ENCODE measurements at places on chromosomes 11 and 22.

DNA sequence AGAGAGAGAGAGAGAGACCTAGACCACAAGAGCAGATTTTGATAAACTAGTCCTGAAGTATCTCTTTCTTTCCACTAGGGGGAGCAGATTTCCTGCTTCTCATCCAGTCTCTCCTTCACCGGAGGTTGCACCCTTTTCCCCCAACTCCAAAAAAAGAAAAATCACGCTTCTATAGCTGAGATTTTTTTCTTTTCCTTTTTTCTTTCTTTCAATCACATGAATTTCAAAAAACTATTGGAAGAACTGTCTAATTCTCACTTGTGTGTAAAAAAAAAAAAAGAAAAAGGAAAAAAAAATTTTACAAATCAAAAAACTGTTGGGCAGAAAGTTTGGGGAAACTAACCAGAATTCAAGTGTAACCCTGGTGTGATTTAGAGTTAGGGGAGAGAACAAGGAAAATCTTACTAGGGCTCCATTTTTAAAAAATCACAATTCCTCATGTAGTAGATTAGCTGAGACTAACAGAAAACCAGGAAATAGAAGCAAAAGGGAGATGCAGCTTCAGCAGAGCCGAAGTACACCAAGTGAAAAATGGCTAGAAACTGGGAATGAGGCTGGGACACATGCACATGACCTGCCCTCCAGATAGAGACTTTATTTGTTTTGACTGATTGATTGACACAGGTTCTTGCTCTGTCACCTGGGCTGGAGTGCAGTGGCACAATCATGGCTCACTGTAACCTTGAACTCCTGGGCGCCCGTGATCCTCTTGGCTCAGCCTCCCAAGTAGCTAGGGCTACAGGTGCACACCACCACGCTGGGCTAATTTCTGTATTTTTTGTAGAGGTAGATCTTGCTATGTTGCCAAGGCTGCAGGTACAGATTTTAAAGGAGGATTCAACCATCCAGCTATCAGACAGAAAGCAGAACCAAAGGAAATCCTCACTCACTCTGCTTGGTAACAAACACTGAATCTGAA is 27.1 kb downstream of the SDHD start:
- peaks cover 5% of the 10 kb centered on the region for H3K36me3 ChIP-seq
- DNase-seq: no peak
- H3K27ac ChIP-seq: no peak overlapping the region
- no peaks in the 10 kb centered on the region for H3K27me3 ChIP-seq
- H3K4me3 ChIP-seq: no peak overlapping the region

DNA sequence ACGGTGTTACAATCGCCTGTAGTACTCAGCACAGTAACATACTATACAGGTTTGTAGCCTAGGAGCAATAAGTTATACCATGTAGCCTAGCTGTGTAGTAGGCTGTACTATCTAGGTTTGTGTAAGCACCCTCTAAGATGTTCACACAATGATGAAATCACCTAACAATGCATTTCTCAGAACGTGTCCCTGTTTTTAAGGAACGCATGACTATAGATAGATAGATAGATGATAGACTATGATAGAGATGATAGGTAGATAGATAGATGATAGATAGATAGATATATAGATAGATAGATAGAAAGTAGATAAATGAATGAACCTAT is 203.9 kb downstream of the FAM76B start:
- no peak overlapping the region for H3K27ac ChIP-seq
- H3K27me3 ChIP-seq: no peaks in the 10 kb centered on the region
- no peak for DNase-seq
- no peak overlapping the region for H3K4me3 ChIP-seq

GRCh38 chr11:128670631-128671030 is 23.2 kb upstream of the FLI1 start:
- no peak overlapping the region for H3K4me3 ChIP-seq
- H3K4me1 ChIP-seq: no peaks in the 10 kb centered on the region
- no peak for DNase-seq
- no peaks in the 10 kb centered on the region for H3K27me3 ChIP-seq

DNA sequence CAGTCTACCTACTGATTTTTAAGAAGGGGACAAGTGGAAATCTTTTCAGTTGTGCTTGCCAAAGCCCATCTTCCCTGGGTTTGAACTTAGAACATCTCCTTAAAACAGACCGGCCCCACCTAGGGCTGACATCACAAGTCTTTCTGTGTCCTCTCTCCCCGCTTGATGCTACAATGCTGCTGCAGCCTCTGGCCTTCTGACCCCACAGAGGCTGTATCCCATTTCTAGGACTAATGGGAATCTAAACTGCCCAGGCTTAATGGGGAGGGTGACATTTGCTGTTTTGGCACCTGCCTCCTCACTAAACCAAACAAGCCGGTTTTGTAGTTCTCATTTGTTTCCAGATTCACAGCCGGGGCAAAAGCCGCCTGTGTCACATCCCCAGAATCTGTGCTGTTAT is 121.3 kb upstream of the CADM1 start:
- H3K4me3 ChIP-seq: no peak overlapping the region
- no peaks in the 10 kb centered on the region for H3K36me3 ChIP-seq
- peaks cover 21% of the 10 kb centered on the region for H3K27me3 ChIP-seq
- DNase-seq: no peak
- H3K4me1 ChIP-seq: no peaks in the 10 kb centered on the region

DNA sequence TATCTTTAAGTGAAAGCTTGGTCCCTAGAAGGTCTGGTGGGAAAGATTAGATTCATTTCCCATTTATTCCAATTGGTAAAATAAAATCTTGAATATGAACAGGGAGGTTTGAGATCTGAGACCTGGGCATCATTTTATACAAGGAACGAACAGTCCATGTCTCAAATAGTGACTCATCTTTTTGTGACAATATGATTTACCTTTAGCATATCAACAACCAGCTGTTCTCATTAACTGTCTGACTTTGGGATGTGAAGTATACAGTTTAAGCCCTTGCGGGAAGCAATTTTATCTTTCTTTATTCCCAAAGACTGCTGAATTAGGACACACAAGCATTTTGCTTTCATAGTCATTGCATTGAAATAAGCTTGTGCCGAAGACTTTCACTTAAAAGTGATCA is 691.6 kb downstream of the ETS1 start:
- H3K36me3 ChIP-seq: no peaks in the 10 kb centered on the region
- peaks cover 14% of the 10 kb centered on the region for H3K27me3 ChIP-seq
- H3K4me1 ChIP-seq: no peaks in the 10 kb centered on the region
- no peak overlapping the region for H3K27ac ChIP-seq
- DNase-seq: no peak

- no peak overlapping the region for H3K4me3 ChIP-seq
- no peaks in the 10 kb centered on the region for H3K4me1 ChIP-seq
- no peak for DNase-seq
- H3K27ac ChIP-seq: no peak overlapping the region
- H3K27me3 ChIP-seq: peaks cover 13% of the 10 kb centered on the region
Measured at GRCh38 chr11:2803186-2804091, 82.1 kb downstream of the CDKN1C start.

DNA sequence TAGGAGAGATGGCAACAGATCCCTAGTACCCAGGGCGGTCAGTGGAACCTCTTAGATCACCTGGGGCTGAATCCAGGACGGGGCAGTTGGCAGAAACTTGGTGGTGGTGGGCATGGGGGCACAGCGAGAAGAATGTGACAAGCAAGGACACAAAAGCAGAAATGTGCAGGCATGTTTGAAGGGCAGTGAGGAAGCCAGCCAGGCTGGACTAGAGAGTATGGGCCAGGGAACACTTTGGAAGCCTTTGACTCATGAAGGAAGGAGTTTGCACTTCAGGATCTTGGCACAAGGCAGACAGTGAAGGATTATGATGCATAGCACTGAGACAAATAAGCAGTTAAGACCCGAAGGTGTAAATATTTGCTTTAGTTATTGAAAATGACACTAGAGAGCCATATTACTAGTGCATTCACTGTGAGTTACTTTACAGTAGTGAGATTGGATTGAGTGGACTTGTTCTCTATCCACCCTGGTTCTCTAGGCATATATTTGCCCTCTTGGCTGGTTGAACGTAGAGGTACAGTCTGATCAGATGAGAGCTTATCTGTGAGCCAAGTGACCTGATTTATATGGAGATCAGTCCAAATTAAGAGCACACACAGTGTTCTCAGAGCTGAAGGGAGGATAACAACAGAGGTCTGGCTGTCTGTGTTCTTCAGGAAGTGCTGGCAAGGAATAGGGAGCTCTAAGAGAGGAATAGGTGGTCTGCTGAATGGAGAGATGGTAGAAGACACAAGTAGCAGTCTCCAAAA is 210.4 kb downstream of the SNX19 start:
- no peak for DNase-seq
- H3K4me1 ChIP-seq: no peaks in the 10 kb centered on the region
- H3K27ac ChIP-seq: no peak overlapping the region
- H3K36me3 ChIP-seq: no peaks in the 10 kb centered on the region

DNA sequence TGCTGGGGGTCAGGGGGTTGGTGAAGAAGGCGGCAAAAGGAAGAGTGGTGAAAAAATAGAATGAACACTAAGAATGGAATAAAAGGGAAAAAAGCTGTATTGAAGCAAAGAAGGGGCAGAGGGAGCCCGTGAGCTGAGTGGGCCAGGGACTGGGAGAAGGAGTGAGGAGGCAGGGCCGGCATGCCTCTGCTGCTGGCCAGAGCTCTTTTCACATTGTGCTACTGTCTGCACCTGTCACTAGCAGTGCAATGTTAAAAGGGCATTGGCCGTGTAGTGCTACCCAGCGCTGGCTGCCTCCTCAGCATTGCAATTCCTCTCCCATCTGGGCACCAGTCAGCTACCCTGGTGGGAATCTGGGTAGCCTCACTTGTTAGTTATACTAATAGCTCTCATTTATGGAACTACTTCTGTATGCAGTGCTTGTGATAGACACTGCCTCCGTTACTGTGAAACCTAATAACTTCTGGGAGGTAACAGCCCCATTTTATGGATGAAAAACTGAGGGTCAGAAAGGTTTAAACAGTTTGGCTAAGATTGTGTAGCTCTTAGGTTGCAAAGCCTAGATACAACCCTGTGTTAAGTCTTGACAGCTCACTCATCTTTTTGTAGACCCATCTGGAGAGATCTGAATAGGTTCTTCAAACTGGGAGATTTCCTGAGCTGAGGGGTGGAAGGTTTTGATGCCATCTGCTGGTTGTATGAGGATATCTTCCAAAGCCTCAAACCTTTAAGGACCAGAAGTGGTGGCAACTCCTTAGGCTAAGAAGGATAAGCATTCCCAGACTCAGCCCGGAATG is 8.5 kb downstream of the YPEL4 start:
- H3K4me3 ChIP-seq: no peak overlapping the region
- H3K4me1 ChIP-seq: peaks cover 17% of the 10 kb centered on the region
- H3K36me3 ChIP-seq: peaks cover 6% of the 10 kb centered on the region
- peaks cover 65% of the 10 kb centered on the region for H3K27me3 ChIP-seq

DNA sequence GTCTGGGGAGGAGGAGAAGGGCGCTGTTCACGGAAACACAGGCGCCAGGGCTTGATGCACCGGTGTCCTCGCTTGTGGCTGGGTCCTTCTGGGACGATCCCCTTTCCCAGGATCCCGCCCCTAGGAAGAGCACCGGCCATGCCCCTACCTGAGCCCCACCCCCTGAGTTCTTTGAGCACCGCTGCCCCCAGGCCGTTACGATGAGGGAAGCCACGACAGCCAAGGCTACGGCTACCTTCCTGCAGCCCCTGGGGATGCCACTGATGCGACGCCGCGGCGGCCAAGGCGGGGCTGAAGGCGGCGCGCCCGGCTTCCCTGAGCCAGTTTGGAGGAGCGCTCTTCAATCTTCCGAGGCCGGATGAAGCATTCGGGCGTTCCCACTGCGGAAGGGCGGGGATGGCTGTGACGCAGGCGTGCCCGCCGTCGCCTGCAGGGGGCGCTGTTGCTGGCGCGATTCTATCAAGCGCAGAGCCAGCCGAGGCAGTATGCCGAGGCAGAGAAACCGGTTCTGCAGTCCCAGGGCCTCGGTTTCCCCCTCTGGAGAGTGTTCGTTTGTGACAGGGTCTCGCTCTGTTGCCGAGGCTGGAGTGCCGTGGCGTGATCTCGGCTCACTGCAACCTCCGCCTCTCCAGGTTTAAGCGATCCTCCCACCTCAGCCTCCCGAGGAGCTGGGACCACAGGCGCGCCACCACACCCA is 9.7 kb upstream of the NEFH start:
- DNase-seq: peak; percentile 38
- H3K4me3 ChIP-seq: peak overlapping the region; percentile 46
- peak overlapping the region; percentile 55 for H3K27ac ChIP-seq
- H3K4me1 ChIP-seq: no peaks in the 10 kb centered on the region

DNA sequence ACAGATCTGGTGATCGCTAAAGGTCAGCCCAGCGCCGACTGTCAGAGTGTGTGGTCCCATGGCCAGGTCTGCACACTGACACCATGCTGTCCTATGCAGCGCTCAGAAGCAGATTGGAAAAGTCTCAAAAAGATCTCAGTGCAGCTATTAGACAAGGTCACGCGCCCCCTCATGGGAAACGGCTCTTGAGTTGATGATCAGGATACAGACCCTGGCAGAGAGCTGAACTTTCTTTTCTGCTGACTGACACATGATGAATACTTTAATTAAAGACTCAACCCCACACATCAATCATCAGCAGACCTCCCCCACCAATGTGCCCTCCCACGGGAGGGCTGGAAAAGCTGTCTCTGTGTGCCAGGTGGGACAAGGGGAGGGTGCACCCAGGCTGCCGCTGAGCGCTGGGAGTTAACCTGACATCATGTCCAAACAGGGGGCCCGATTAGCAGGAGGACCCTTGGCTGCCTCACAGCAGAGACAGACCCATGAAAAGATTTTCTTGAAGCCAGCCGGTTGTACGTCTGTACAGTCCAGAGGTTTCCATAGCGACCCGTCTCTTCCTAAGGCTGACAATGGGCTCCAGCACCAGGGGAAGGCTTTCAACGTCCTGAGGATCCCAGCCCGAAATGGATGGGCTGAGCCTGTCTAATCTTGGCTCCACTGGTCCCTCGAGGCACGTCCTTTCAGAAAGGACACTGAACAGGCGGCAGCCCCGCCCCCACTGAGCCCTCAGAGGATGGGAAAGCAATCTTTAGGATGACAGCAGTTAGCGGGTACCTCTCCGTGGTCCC is 26.9 kb downstream of the RASD2 start:
- DNase-seq: no peak
- no peak overlapping the region for H3K4me3 ChIP-seq
- no peaks in the 10 kb centered on the region for H3K36me3 ChIP-seq
- H3K4me1 ChIP-seq: no peaks in the 10 kb centered on the region

- H3K4me3 ChIP-seq: peak overlapping the region; percentile 78
- H3K27me3 ChIP-seq: no peaks in the 10 kb centered on the region
- peak overlapping the region; percentile 97 for H3K27ac ChIP-seq
- no peak for DNase-seq
Measured at GRCh38 chr11:62556875-62557631, 10.4 kb upstream of the AHNAK start.

DNA sequence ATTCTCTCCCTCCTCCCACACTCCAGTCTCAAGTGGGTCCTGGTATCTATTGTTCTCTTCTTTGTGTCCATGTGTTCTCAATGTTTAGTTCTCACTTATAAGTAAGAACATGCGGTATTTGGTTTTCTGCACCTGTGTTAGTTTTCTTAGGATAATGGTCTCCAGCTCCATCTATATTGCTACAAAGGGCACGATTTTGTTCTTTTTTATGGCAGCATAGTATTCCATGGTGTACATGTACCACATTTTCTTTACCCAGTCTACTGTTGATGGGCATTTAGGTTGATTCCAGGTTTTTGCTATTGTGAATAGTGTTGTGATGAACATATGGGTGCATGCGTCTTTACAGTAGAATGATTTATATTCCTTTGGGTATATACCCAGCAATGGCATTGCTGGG is 4.2 kb upstream of the INCENP start:
- no peak overlapping the region for H3K4me3 ChIP-seq
- H3K36me3 ChIP-seq: peaks cover 3% of the 10 kb centered on the region
- no peaks in the 10 kb centered on the region for H3K27me3 ChIP-seq
- H3K27ac ChIP-seq: no peak overlapping the region
